ENCODE measurements at places on chromosomes 4 and X.

DNA sequence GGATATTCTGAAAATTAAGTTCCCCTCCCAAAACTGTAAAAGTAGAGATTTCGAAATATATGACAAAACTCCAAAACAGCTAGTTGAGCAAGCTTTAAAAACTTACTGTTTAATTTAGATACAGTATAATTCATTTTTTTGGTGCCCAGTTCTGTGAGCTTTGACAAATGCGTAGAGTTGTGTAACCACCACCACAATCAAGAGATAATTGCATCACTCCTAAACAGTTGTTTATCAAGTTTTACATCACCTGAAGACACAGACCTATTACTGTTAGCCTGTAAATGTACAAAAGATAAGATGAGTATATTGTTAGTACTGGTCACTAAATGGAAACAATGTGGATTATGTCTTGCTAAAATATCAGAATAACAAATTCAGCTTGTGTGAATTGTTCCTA, 62.3 kb downstream of the ALG13 start:
- DNase-seq: no peak

DNA sequence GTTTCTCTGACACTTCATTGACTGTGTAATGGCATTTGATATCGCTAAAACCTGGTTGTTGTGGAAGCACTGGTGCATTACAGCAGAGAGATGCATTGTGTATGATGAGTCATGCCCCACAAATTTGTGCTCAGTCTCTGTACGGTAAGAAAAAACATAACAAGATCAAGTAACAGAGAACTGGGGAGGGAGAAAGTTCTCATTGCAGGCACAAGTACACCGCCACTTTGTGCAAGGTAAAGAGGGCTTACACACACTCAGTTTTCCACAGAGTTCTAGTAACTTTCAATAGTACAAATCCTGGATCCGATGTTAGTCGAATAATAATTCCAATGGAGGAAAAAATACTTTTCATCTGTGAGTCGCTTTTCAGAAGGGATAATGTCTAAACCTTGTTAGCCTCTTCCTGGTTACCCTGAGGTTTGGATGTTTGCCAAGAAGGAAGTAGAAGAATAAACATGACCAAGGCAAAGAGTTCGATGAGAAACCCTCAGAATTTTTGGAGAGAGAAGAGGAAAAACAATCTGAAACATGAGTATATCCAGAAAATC, 512.5 kb upstream of the SLIT2 start:
- DNase-seq: no peak

DNA sequence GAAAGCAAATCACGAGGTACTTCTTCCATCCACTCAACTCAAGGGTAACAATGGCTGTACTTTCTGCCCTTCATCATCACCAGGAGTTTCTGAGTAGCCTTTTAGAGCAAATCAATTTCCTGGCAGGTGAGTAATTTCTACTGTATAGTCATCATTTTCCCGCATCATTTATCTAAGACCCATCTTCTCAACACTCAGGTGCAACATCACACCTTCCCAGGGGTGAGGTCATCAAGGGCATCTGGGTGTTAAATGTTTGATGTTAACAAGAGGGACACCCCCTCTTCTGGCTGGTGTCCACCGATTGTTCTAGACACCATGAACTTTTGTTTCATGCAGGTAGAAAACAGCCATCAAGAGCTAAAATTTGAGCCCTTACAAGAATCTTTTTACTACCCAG, 313.4 kb upstream of the MAGEB2 start:
- no peak for DNase-seq

- DNase-seq: no peak
These were observed 106.3 kb downstream of the C4orf51 start for GRCh38 chr4:145786261-145786660.

DNA sequence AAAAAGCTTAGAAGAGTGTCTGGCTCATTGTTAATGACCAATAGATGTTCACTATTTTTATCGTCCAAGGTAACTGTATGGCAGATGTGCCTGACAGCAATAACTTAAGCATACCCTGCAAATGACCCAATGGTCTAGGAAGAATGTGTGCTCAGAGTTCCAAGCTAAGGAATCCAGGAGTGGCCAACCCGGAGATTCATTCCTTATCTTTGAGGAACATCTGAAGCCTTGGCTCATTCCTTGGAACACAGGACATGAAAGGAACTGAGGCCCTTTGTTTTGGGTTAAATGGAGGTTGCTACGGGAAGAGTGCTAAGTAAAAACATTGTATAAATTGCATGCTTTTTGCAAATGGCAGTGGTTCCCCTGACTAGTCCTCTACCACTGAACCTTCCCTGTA, 38.9 kb upstream of the EFNB1 start:
- no peak for DNase-seq

- DNase-seq: no peak
These were observed 80.8 kb upstream of the IQCM start for GRCh38 chr4:149896432-149896831.

DNA sequence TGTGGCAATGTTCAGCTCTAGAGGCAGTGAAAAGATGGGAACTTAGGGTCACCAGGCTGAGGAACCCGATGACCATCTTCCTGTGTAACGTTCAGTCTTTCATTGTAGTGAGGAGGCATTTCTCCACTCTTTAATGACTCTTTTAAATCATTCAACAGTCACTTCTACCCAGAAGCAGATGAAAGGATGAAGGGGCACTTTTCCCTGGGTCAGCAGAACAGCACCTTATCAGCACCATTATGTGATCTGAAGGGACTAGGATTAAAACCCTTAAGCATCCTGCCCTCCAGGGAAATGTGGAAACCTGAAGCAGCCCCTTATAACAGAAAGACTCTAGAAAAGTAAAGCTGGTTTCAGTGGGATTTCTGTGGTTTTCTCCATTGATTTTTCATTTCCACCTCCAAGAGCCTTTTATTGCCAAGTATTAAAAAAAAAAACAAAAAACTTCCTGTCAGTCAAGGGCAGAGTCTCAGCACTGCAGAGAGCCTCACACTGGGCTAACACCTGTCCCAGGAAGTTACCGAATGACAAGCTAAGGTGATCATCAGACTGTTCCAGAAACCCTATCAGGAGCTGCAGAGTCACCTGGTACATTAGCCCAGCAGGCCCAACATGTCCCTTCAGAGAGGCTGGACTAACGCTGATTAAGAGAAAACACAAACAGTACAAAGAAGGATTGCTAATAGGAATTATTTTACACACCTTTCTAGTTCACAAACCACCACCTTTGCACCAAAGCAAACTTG, 185.9 kb downstream of the SHROOM3 start:
- no peak for DNase-seq

GRCh38 chrX:17377091-17377717, 2.2 kb downstream of the NHS start:
- DNase-seq: peak; percentile 19

All from hematopoietic multipotent progenitor cell (in vitro differentiated cells).